ENCODE measurements at places on chromosomes 2 and 18. TPM values are rescaled to one million over a fixed set of nuclear protein-coding genes. Genes with fewer than 3 reads are reported as not detected.

- no peaks in the 10 kb centered on the region for H3K4me1 ChIP-seq
- H3K27me3 ChIP-seq: no peaks in the 10 kb centered on the region
- 0 out of 2 replicates have a peak, but pooled peaks cover 3% of the 10 kb centered on the region for H3K36me3 ChIP-seq
- no peak overlapping the region for H3K4me3 ChIP-seq
Measured at GRCh38 chr18:78309307-78309706, 670.3 kb upstream of the SALL3 start.

The PAX3 gene
- total RNA-seq: not detected

- H3K27ac ChIP-seq: no peak overlapping the region
- H3K4me3 ChIP-seq: no peak overlapping the region
- H3K27me3 ChIP-seq: no peaks in the 10 kb centered on the region
- no peaks in the 10 kb centered on the region for H3K36me3 ChIP-seq
Measured at GRCh38 chr18:69934601-69935265, 12.9 kb downstream of the CD226 start.

- no peaks in the 10 kb centered on the region for H3K4me1 ChIP-seq
- no peak for DNase-seq
- H3K27ac ChIP-seq: no peak overlapping the region
- no peaks in the 10 kb centered on the region for H3K36me3 ChIP-seq
Measured at GRCh38 chr2:106057206-106057605, 136.9 kb downstream of the UXS1 start.

The MRO gene
- 0.57 TPM for total RNA-seq

DNA sequence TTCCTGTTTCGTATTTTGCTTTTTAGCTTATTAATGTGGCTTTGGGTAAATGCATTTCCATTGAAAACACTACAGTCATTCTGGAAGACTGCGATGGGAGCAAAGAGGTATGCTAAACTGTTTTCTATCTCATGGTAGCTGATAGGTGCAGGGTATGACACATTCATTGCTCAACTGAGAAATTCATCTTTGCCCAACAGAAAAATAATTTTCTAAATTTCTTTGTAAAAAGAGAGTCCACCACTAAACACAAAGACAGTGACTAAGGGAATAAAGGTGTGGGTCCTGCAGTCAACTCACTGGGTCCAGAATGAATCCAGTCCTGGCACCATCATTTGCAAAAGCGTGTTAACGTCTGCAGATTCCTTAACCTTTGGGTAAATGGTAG lies 19.9 kb downstream of the ERMN start:
- H3K4me3 ChIP-seq: no peak overlapping the region
- no peaks in the 10 kb centered on the region for H3K36me3 ChIP-seq
- H3K4me1 ChIP-seq: no peaks in the 10 kb centered on the region

DNA sequence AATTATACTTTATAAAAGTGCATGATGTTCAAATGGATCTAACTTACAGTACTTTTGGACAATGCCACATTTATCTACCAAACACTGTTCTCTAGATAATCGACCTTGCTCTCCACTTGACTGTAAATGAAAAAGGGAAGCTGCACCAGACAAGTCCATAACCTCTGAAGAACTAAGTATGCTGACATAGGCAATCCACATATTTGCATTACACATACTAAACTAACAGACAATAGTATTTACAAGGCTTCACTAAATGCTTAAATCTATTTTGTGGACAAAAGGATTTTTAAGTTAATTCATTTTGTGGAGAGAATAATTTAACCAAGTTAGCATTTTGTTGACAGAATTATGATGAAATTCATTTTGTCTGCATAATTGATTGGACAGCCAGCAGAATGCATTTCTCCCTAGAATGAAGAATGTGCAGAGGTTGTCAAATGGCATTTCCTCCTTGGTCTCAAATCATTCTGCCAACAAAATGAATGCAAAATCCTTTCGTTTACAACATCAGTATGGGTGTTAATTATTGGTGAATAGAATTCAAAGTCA lies 520.9 kb downstream of the CPS1 start:
- H3K27me3 ChIP-seq: no peaks in the 10 kb centered on the region
- H3K36me3 ChIP-seq: no peaks in the 10 kb centered on the region
- no peak for DNase-seq
- H3K4me1 ChIP-seq: no peaks in the 10 kb centered on the region
- no peak overlapping the region for H3K4me3 ChIP-seq

GRCh38 chr2:118223511-118223991 lies 135.3 kb downstream of the INSIG2 start:
- no peaks in the 10 kb centered on the region for H3K36me3 ChIP-seq
- DNase-seq: peak; percentile 44
- peaks cover 4% of the 10 kb centered on the region for H3K4me1 ChIP-seq
- H3K4me3 ChIP-seq: peak overlapping the region; percentile 76
- H3K27ac ChIP-seq: no peak overlapping the region

- no peak overlapping the region for H3K27ac ChIP-seq
- H3K36me3 ChIP-seq: no peaks in the 10 kb centered on the region
- H3K4me3 ChIP-seq: no peak overlapping the region
- H3K27me3 ChIP-seq: no peaks in the 10 kb centered on the region
- peak; percentile 14 for DNase-seq
Measured at GRCh38 chr2:128410035-128410757, 91.5 kb upstream of the HS6ST1 start.

The ADNP2 gene
- 56.5 TPM for total RNA-seq

All from H9 (cell line).